ENCODE measurements at places on chromosomes 4 and X. TPM values are rescaled to one million over a fixed set of nuclear protein-coding genes. Genes with fewer than 3 reads are reported as not detected.

The DCAF8L2 gene
- not detected for total RNA-seq

The OCIAD1 gene
- 148 TPM for total RNA-seq

The UGT2A3 gene
- 2.5 TPM for total RNA-seq

The SERTM2 gene
- 8.9 TPM for total RNA-seq

The FANCB gene
- 3.9 TPM for total RNA-seq

The PYURF gene
- 63.7 TPM for total RNA-seq

The FAM184B gene
- total RNA-seq, result 0.12 TPM

The NEK1 gene
- 17.7 TPM for total RNA-seq

The TACC3 gene
- total RNA-seq, result 91.4 TPM

The SPP1 gene
- 375 TPM for total RNA-seq

GRCh38 chr4:78345237-78345636 is 206.3 kb upstream of the ANXA3 start:
- H3K4me3 ChIP-seq, result no peak overlapping the region
- H3K27ac ChIP-seq, result no peak overlapping the region
- no peaks in the 10 kb centered on the region for H3K27me3 ChIP-seq
- H3K4me1 ChIP-seq, result no peaks in the 10 kb centered on the region

- no peaks in the 10 kb centered on the region for H3K27me3 ChIP-seq
- peak overlapping the region; percentile 99 for H3K4me3 ChIP-seq
- peak overlapping the region; percentile 100 for H3K27ac ChIP-seq
- peaks cover 7% of the 10 kb centered on the region for H3K36me3 ChIP-seq
Measured at GRCh38 chrX:102768987-102769761, 48.6 kb downstream of the GPRASP3 start.

DNA sequence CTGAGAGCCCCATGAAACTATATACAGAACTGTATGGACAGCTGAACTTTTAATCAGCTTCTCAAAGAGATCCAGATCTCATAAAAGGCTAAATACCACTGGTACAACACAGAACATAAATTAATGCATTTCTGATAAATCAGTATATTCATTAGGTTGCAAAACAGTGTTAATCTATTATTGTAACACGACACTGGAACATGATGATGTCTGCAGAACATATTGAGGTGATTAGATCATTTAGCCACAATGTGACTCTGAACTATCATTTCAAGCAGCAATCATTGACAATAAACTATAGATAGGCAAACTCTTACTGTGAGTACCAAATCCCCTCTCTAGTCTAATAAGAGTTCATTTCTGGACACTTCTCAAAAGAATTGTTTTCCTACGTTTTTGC is 50.3 kb downstream of the GASK1B start:
- H3K27me3 ChIP-seq, result no peaks in the 10 kb centered on the region
- H3K36me3 ChIP-seq, result peaks cover 6% of the 10 kb centered on the region
- H3K4me1 ChIP-seq, result peaks cover 16% of the 10 kb centered on the region

DNA sequence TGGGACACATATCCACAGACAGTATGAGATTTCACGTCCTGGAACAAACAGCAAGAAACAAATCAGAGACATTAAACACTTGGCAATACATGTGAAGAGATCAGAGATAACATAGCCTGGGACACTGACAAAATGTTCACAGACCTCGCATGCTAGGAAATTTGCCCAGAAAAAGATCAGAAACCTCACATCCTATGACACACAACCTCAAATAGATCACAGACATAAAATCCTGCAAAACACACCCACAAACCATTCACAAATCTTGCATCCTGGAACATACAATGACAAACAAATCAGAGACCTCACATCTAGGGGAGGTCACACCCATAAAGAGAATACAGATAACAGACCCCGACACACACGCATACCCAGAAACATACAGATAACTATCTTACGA is 18.0 kb downstream of the SUV39H1 start:
- H3K27me3 ChIP-seq, result no peaks in the 10 kb centered on the region
- H3K27ac ChIP-seq, result no peak overlapping the region
- no peak overlapping the region for H3K4me3 ChIP-seq
- H3K36me3 ChIP-seq, result no peaks in the 10 kb centered on the region
- no peaks in the 10 kb centered on the region for H3K4me1 ChIP-seq
- no peak for DNase-seq

GRCh38 chrX:39952989-39953388 is 144.8 kb downstream of the BCOR start:
- no peaks in the 10 kb centered on the region for H3K27me3 ChIP-seq
- no peak overlapping the region for H3K4me3 ChIP-seq
- DNase-seq, result no peak
- H3K4me1 ChIP-seq, result peaks cover 21% of the 10 kb centered on the region

- H3K27me3 ChIP-seq, result no peaks in the 10 kb centered on the region
- H3K4me1 ChIP-seq, result peaks cover 15% of the 10 kb centered on the region
- H3K27ac ChIP-seq, result no peak overlapping the region
- DNase-seq, result no peak
- no peaks in the 10 kb centered on the region for H3K36me3 ChIP-seq
Measured at GRCh38 chr4:85715991-85716737, 241.2 kb downstream of the ARHGAP24 start.

DNA sequence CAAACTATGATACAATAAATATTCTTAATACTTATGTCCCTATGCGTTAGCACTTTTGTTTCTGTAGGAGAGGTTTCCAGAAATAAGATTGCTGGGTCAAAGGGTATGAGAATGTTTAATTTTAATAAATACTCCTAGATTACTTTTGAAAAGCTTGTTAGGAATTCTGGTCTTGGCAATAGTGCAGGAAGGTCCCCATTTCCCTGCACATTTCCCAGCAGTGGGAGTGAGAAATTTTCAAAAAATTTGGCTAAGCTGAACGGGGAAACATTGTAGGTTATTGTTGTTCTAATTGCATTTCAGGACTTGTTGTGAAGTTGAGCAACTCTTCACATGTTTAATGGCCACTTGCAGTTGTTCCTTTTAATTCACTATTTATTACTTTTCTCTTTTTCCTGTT is 27.1 kb downstream of the IGFBP7 start:
- H3K27me3 ChIP-seq, result no peaks in the 10 kb centered on the region
- no peak overlapping the region for H3K4me3 ChIP-seq
- H3K4me1 ChIP-seq, result peaks cover 31% of the 10 kb centered on the region
- DNase-seq, result no peak
- H3K36me3 ChIP-seq, result no peaks in the 10 kb centered on the region
- no peak overlapping the region for H3K27ac ChIP-seq

GRCh38 chrX:38941675-38942074 is 140.4 kb downstream of the MID1IP1 start:
- H3K27ac ChIP-seq, result no peak overlapping the region
- H3K4me1 ChIP-seq, result no peaks in the 10 kb centered on the region
- H3K27me3 ChIP-seq, result no peaks in the 10 kb centered on the region
- no peaks in the 10 kb centered on the region for H3K36me3 ChIP-seq
- DNase-seq, result no peak
- H3K4me3 ChIP-seq, result no peak overlapping the region

DNA sequence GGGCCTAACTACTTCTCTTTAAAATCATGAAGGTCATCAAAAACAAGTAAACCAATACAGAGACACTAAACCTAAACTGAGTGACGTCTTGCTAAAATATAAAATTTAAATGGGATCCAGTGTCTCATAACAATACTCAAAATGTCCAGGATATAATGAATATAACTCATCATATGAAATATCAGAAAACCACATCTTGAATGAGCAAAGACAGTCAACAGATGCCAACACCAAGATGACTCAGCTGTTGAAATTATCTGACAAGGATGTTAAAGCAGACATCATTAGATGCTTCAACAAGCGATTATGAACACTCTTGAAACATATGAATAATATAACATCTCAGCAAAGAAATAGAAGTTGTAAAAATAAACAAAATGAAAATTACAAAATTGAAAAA is 8.3 kb downstream of the NAP1L2 start:
- H3K27ac ChIP-seq, result no peak overlapping the region
- no peak overlapping the region for H3K4me3 ChIP-seq
- H3K36me3 ChIP-seq, result no peaks in the 10 kb centered on the region
- DNase-seq, result no peak
- H3K27me3 ChIP-seq, result no peaks in the 10 kb centered on the region

GRCh38 chrX:152853986-152854385 is 23.1 kb downstream of the NSDHL start:
- H3K27ac ChIP-seq, result no peak overlapping the region
- no peaks in the 10 kb centered on the region for H3K27me3 ChIP-seq
- no peak overlapping the region for H3K4me3 ChIP-seq
- peaks cover 13% of the 10 kb centered on the region for H3K36me3 ChIP-seq

DNA sequence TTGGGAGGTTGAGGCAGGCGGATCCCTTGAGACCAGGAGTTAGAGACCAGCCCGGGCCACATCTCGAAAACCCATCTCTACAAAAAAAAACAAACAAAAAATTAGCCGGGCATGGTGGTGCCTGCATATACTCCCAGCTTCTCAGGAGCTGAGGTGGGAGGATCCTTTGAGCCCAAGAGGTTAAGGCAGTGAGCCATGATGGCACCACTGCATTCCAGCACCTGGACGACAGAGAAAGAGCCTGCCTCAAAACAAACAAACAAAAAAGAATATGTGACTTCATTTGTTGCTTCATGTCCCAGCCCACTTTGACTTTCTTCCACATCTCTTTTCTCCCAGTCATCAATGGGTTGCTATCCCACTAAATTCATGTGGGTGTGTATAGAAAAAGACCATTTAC is 79.7 kb downstream of the BCOR start:
- DNase-seq, result no peak
- H3K36me3 ChIP-seq, result no peaks in the 10 kb centered on the region
- no peaks in the 10 kb centered on the region for H3K27me3 ChIP-seq
- H3K4me1 ChIP-seq, result no peaks in the 10 kb centered on the region
- no peak overlapping the region for H3K27ac ChIP-seq

- peak within 1 kb of the TSS; percentile 95 for H3K4me3 ChIP-seq
- peaks cover 4% of the 10 kb centered on the region for H3K4me1 ChIP-seq
Measured at GRCh38 chr4:87220094-87220822, at the start of gene KLHL8. TSS of gene KLHL8 (minus strand) at chr4:87220618. CDS start at chr4:87195539, 25,079 bp downstream.

- H3K27me3 ChIP-seq, result peaks cover 40% of the 10 kb centered on the region
- peak overlapping the region; percentile 46 for H3K27ac ChIP-seq
- peak overlapping the region; percentile 41 for H3K4me3 ChIP-seq
- DNase-seq, result no peak
Measured at GRCh38 chr4:186107947-186108346, 3.4 kb downstream of the FAM149A start.

DNA sequence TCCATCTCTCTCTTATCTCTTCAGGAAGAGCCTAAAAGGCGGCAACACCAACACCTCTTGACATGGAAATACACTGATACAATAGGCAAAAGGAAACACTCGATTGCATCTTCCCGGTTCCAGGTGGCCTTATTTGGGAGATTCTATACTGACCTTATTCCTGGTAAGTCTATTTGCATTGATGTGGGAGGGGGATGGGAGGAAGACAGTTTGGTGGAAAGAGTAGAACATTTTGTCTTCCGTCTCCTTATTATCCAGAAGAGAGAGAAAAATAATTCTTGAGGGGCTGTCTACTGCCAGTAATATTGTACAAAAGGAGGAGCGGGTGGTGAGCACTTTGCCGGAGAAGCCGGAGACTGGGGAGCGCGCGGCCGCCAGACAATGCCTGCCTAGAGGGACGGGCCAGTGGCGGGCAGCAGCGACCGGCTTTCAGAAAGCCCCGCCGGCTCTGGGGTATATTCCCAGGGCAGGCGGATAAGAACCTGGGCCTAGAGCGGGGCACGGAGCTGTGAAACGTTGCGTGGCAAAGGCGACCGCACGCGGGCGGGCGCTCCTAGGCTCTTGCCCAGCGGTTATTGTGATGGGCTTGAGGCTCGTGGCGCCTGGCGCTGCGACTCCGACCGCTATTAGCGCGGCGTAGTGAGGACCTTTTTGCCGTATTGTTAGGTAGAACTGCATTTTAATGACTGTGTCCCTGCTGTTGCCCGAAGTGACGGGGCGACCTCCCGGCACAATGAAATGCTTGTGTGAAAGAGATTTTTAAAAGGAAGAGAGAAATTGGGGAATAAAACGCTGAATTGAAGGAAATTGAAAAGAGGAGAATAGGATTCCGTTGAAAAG is 518 bp downstream of the PRDM8 start:
- H3K4me1 ChIP-seq, result peaks cover 20% of the 10 kb centered on the region
- peaks cover 90% of the 10 kb centered on the region for H3K27me3 ChIP-seq
- DNase-seq, result no peak
- no peaks in the 10 kb centered on the region for H3K36me3 ChIP-seq
- H3K27ac ChIP-seq, result peak overlapping the region; percentile 17
- peak overlapping the region; percentile 81 for H3K4me3 ChIP-seq

DNA sequence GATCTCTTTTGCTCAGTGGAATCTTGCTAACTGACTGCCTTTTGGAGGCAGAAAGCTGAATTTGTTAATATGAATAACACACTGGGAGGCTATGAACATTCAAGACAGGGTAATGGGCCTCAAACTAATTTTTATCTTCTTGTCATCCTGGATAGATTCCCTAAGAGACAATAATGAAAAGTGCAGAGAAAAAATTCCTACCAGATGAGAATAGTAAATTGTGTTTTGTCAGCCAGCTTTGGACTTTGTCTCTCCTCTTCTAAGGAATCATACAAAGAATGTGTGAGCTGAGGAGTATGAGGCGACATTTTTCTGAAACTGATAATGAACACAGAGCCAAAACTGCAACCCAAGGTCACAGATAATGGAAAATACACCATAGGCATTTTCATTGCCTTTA is 649.3 kb downstream of the IQCM start:
- H3K4me3 ChIP-seq, result no peak overlapping the region
- DNase-seq, result no peak
- H3K27ac ChIP-seq, result no peak overlapping the region
- H3K36me3 ChIP-seq, result no peaks in the 10 kb centered on the region

DNA sequence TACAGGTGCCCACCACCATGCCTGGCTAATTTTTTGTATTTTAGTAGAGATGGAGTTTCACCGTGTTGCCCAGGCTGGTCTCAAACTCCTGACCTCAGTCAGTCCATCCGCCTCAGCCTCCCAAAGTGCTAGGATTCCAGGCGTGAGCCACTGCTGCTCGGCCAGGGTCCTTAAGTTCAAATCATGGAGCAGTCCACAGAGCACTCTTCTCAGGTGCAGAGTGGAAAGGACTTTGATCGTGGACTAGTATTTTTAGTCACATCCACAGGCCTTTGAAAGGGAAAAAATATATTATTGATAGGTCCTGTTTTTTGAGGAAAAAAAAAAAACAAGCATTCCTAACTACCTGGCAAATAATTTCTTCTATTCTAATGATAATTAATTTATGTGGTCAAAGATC is 31.2 kb downstream of the GAB1 start:
- no peaks in the 10 kb centered on the region for H3K27me3 ChIP-seq
- DNase-seq, result no peak
- H3K27ac ChIP-seq, result no peak overlapping the region
- peaks cover 6% of the 10 kb centered on the region for H3K4me1 ChIP-seq
- peaks cover 12% of the 10 kb centered on the region for H3K36me3 ChIP-seq

DNA sequence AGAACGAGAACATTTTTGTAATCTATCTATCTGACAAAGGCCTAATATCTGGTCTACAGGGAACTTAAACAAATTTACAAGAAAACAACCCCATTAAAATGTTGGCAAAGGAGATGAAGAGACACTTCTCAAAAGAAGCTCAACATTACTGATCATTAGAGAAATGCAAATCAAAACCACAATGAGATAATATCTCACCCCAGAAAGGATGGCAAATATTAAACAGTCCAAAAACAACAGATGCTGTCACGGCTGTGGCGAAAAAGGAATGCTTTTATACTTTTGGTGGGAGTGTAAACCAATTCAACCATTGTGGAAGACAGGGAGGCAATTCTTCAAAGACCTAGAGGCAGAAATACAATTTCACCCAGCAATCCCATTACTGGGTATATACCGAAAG is 2284.8 kb downstream of the ARAP2 start:
- H3K4me3 ChIP-seq, result no peak overlapping the region
- H3K36me3 ChIP-seq, result no peaks in the 10 kb centered on the region
- H3K4me1 ChIP-seq, result peaks cover 12% of the 10 kb centered on the region
- no peak overlapping the region for H3K27ac ChIP-seq
- no peaks in the 10 kb centered on the region for H3K27me3 ChIP-seq

- H3K4me3 ChIP-seq, result no peak overlapping the region
- H3K27me3 ChIP-seq, result no peaks in the 10 kb centered on the region
- H3K36me3 ChIP-seq, result no peaks in the 10 kb centered on the region
- peaks cover 10% of the 10 kb centered on the region for H3K4me1 ChIP-seq
Measured at GRCh38 chrX:21700967-21701366, 42.8 kb upstream of the KLHL34 start.

Measured in type B pancreatic cell (in vitro differentiated cells).